ENCODE measurements at places on chromosomes 7 and 10.

- no peak for DNase-seq
These were observed 140.3 kb upstream of the TCF7L2 start for GRCh38 chr10:112809736-112810135.

DNA sequence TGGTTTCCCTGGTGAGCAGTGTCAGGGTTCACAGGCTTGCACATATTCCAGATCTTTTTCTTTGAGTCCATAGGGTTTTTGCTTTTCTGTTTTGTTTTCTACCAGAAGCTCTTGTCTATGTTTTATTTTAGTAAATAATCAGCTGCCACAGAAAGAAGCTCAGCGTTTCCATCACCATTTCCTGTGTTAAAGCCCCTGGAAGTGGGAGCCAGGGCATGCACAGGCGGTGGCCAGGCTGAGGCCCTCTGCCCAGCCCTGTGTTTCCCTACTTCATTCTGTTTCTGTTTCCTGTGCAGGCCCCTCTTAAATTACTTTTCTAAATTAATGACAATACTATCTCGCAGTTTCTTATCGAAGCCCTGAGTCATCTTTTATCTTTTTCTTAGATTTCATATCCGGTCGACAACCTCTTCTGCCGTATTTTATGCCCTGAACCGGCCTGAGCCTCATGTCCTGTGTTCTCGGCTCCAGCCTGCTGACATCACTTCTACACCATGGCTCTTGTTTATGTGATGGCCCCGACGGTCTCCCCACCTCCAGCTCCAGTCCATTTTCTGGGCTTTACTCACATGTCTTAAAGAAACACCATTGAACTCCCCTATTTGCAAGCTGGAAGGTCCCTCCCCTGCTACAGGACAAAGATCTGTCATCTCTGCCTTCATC is 442.2 kb downstream of the TCERG1L start:
- no peak for DNase-seq

DNA sequence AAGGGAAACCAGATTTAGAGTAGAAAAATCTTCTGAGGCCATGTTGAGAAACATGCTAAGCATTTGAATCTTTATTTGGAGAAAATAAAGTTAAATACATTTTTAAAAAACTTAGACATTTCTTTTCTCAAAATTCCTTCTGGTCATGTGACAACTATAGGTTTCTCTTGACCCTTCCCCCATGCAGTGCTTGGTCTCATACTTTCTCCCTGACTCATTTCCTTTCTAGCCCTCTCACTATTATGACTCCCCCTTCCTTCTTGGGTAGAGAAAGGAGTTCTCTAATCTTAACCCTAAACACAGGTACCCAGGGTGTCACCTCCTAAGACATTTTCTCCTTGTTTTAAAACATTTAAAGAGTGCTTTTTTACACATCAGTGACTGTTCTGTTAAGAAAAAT is 179.5 kb upstream of the TMEM106B start:
- no peak for DNase-seq

DNA sequence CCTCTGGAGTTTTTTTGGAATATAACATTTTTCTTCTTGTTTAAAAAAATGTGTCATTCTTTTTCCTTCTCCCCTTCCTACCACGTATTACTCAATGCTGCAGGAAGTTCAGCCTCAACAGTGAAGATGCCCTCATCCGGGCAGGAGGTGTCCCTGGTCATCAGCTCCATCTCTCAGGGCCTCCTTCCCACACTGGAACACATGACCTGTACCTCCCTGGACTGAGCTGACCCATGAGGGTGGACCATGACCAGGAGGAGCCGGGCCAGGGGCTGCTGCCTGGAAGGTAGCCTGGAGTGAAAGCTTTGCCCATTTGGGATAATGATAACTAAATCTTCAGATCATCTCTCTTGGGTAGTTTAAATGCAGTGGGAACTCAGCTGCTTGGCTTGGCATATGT is 316.5 kb upstream of the ZMIZ1 start:
- DNase-seq, result no peak

DNA sequence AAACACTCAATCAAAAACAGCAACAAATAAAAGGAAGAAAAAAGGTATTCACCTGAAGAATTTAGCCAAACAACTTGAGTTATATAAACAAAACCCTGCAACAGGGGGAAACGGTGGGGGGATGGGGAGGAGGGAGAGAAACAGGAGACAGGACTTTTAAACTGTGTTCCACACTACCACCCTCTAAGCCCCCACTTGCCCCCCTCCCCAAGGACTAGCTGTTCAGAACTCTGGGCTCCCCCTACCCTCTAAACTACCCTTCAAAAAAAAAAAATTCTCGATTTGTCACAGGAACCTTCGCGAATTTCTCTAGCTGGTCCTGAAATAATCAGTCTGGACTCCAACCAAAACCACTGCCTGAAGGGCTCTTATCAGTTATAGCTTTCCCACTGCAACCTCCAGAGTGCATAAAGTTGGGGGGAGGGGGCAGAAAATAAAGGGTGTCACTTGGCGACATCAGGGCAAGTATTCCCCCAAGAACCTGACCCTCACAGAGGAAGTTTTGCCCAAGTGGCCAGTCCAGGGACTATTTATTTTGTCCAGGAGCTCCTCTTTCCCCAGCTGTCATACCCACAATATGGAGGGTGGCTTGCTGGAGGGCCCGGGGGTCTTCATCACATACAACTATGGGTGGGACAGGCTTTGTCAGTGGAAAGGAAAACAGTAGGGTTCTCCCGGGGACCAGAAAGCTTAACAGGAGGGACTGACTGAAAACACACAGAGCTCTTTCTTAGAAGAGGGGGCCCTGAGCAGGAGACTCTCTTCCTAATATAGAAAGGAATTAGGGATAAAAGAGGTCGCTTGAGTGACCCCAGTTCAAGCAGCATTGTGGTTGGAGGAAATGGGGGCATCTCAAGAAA is 1.3 kb downstream of the UBE2H start:
- DNase-seq, result no peak

DNA sequence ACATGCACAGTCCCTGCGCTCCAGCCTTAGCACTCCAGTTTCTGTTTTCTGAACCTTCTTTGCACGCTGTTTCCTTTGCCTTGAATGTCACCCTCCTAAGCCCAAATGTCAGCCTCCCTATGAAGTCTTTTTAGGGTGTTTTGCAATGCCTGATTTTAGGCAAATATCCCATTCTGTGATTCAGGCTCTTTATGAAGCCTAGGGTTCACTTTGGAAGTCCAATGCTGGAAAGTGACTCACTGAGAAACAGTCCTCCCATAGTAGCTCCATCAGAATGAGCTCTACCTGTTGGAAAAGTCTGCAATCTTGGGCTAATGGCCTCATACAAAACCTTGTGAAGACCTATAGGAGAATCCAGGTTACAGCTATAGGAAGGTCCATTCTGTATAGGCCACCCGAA is 5.3 kb downstream of the LAMB4 start:
- DNase-seq, result no peak

GRCh38 chr7:69814421-69814962 is 216.2 kb downstream of the AUTS2 start:
- DNase-seq, result no peak

DNA sequence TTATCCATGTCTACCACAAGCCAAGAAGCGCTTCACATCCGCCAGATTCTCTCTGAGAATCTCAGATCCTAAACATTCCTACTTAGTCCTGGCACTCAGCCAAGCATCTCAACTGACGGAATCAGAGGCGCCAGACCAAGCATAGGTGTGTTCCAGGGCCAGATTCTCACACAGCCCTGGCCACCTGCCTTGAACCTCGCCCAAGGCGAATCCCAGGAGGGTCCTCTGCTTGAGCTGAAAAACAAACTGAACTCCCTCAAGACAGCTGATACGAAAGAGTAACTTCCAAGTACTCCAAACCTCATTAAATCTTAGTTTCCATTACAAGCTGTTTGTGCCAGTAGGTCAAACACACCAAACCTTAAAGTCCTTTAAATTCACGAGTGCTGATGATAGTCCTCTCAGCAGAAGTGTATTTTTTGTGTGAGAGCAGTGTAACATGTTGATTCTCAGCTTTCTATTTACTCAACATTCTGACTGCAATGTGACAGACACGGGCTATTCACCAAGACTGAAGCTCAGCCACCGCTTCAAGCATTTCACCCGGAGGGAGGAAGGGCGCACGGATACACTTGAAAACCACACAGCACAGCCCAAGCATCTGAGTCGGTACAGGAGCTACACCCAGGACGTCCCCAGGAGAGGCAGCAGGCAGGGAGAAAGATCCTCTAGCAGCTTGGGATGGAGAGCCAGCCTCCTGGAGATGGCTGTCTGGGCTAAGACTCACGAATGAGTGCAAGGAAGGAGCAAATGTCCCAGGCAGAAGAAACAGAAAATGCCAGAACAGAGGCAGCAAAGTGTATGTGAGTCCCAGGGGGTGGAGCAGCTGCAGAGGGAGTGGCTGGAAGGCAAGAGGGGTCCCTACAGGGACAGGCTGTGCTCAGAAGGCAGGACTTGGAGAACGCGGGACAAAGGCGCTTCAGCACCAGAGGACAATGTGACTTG is 6.0 kb downstream of the PARD3 start:
- DNase-seq, result no peak

DNA sequence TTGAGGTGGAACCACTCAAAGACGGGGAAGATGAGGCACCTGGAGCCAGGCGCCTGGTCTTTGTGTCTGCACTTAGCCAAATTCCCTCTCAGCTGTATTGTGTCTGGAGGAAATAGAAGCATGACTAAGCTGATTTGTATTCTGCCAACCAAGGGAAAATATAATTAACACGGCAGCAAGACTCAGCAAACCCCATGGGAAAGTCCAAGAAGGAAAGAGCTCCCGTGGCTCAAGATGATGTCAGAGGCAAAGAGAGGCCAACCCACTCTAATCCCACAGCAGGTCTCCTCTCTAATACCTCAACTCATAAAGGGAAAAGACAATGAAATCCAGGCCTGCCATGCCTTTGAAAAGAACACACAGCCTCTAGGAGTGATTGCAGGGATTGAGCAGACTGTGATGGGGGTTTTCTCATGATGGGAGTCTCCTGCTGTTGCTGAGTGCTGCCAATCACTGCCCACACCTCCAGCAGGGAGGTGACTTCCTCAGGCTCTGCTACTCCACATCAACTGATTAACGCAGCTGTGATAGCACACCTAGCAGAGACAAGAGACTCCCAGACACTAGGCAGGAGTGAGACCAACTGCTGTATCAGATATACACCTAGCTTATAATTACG is 255.5 kb upstream of the C7orf33 start:
- no peak for DNase-seq

DNA sequence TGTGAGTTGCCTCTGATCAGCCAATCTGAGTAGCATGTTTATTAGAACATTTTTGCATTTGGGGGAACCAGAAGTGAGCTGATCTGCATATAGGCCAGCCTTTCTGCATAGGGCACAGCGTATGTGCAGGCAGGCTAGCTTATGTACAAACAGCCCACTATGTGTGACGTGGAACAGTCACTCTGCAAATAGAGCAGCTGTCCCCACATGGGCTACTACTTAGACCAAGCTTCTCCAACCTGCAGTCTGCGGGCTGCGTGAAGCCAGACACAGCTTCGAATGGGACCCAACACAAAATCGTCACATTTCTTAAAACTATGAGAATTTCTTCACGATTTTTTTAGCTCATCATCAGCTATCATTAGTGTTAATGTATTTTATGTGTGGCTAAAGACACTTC is 134.1 kb upstream of the FAM20C start:
- DNase-seq, result no peak

GRCh38 chr10:22321924-22322640 is 1.2 kb downstream of the BMI1 start:
- DNase-seq, result no peak
